Central memory CD4-positive, alpha-beta T cell (primary cell): ENCODE measurements at places on chromosomes 3 and 15.

DNA sequence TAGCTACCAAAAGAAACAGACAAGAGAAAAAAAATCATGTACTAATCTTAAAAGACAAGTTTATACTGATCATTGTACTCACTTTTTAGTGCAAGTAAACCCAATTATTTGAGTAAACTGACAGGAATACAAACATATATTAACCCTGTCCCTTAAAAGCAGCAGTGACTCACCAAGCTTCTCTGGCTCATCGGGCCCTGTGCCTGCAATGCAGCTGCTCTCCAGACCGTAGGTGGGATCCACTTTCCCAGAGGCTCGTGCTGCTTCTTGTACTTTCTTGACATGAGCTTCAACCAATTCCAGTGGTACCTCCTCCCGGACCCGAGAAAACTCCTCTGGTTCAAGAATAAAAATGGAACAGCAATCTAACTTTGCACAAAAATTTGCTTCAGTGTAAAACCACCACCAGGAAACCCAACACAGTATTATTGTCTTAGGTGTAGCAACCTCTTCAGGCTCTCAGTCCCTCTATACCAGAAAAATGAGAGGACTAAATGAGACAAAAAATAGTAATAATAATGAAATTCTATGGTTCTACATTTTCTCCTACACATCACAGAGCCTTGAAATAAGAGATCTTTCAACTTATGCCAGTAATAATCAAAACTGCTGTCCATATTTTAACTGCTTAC is 82.6 kb upstream of the CSPG5 start:
- no peak for DNase-seq

GRCh38 chr15:71685420-71685993 is 124.8 kb upstream of the NR2E3 start:
- DNase-seq: no peak

- DNase-seq: no peak
Measured at GRCh38 chr15:26438316-26438715, 334.6 kb downstream of the GABRB3 start.

DNA sequence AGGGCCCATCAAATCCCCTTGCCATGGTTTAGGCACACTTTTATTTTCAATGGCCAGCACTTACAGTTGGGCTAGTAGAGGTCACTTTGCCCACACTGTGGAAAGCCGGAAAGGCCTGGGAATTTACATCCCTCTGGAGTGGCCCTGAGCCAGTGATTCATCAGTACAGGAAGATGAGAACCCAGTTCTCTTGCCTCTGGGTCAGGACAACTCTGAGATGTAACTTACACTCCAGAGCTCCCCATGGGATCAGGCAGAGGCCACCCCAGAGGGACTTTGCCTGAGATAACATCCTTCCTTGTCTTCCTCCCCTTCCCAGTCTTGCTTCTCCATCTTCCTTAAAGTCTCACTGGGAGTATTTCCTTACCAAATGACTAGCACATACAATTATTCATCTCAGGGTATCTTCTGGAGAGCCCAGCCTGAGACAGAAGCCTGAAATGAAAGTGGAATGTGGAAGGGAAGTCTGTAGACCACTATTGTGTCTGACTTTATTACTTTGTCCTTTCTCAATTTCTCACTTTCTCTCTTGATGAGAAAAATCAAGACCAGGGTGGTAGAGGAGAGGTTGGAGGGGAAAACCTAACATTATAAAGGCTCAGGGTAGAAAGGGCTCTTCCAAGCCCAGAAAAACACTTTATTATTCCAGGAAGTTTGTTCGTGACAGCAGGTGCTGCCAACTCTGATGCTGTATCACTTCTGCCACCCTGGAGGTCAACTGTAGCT is 220.8 kb downstream of the ZNF621 start:
- DNase-seq: no peak

GRCh38 chr3:85180-85579 is 111.4 kb upstream of the CHL1 start:
- no peak for DNase-seq

DNA sequence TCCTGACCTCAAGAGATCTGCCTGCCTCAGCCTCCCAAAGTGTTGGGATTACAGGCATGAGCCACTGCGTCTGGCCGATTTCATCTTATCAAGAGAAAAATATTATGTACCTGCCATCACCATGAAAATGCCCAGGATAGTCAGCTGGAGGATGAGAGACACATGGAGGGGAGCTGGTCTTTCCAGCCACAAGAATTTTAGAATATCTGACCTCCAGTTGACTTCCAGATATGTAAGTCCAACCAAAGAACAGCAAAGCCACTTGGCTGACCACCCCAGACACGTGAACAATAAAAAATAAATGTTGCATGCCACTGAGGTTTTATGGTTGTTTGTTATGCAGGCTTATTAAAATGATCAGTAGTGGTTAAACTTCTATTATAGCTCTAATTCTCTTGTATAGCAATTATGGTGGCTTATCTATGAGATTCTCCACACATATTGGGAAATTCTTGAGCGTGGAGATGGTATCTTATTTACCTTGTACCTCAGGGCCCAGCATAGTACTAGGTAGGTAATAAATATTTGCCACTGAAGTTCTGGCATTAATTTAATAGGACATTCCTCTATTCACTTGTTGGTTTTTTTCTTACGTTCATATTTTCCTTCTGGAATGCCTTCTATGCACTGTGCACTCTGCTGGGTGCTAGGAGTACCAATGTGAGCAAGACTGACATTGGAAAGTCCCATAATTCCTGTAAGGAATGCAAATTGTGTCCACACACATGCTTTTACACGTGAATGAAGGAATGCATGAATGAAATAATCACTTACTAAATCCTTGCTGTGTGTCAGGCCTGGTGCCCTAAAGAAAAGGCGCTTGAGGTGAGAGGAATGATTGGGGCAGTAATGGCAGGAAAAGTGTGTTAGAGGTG is 77.6 kb downstream of the EDEM1 start:
- DNase-seq: no peak

GRCh38 chr3:148937467-148938255 is 53.7 kb upstream of the GYG1 start:
- DNase-seq: no peak

GRCh38 chr3:152998591-152998990 is 163.4 kb upstream of the RAP2B start:
- no peak for DNase-seq

- DNase-seq: peak; percentile 75
Measured at GRCh38 chr15:70528270-70528706, 235.1 kb downstream of the UACA start.

DNA sequence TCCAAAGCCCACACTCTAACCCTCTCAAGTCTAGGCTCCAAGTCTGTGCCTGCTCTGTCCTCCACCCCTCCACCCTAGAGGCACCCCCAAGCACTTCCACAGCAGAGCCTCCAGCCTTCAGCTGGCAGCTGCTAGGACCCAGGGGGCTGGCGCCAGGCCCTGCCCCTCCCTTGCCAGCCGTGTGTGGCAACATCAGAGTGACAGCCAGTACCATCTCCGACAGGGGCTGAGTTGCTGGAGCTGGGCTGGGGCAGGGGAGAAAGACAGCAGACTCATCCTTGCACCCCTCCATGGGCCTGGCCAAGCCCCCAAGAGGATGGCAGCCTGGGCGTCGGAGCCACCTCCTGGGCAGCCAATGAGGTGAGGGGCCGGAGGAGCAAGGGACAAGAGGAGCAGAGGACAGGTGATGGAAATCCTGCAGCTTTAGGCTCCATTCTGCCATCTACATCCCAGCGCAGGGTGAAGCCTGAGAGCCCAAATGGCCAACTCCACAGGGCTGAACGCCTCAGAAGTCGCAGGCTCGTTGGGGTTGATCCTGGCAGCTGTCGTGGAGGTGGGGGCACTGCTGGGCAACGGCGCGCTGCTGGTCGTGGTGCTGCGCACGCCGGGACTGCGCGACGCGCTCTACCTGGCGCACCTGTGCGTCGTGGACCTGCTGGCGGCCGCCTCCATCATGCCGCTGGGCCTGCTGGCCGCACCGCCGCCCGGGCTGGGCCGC is at the start of gene GPR62:
TSS of gene GPR62 (plus strand) at position 207 of the 718 bp plus-strand sequence. CDS start at position 479, 272 bp downstream.
- DNase-seq: no peak

DNA sequence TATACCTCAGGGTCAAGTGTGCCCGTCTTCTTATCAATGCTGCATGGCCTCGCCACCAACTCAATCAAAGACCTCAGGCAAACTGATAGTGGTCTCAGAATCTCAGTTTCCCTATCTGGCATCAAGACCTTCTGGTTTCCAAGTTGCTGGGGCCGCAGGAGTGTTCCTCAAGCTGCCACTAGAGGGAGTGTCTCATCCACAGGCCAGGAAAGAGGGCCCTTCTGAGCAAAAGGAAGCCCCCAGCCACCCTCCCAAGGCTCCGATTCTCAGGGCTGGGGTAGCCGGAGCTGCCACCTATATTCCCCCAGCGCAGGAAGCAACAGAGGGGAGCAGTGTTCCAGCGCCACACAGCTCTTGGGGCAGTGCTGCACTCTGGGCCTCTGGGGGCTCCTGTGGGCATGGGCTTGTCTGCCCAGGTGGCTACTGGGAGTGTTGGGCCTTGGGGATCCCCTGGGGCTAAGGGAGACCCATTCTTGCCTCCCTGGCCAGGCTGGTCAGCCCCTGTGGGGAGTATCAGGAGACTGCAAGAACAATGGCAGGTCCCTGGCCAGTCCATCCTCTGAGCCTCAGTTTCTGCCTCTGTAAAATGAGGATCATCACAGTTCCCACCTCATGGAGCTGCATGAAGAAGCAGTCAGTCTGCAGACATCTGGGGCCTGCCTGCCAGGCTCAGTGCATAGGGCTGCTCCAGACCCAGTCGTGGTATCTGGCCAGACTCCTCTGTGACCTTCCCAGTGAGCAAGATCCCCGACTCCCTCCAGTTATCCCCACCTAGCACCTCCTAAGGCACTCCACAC is 23.4 kb upstream of the SEC13 start:
- peak; percentile 38 for DNase-seq

DNA sequence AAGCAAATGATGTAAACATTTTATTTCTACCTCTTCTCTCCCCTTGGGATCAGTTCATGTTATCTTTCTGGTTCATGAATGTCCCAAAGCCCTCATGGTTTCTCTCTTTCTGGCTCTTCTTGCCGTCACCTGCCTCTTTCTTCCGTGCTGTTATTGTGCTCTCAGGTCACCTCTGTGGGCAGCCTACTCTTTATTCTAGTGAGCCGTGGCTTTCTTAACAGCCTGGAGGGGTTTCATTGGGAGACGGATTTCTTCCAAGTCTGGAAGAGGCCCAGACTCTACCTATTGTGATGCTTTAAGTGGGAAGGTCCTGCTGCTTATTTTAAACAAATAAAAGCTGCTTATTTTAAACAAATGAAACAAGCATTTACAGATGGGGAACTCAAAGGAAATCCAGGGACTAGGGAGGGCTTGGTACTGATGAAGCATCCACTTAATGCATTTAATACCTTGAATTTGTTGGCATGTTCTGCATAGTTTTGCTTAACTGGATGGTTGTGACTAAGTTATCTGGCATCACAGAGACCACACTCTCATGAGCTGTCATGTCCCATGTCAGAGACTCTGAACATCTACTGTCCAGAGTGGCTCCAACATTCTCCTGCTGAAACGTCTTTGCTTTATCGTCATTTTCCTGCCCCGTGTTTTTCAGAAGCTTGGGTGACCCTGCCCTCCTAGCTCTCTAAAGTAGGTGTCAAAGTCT is 443.3 kb downstream of the GABRG3 start:
- DNase-seq: no peak

GRCh38 chr3:52798978-52799476 is 4.4 kb downstream of the ITIH3 start:
- peak; percentile 8 for DNase-seq

- DNase-seq: no peak
Measured at GRCh38 chr3:170471149-170471548, 52.5 kb downstream of the CLDN11 start.

DNA sequence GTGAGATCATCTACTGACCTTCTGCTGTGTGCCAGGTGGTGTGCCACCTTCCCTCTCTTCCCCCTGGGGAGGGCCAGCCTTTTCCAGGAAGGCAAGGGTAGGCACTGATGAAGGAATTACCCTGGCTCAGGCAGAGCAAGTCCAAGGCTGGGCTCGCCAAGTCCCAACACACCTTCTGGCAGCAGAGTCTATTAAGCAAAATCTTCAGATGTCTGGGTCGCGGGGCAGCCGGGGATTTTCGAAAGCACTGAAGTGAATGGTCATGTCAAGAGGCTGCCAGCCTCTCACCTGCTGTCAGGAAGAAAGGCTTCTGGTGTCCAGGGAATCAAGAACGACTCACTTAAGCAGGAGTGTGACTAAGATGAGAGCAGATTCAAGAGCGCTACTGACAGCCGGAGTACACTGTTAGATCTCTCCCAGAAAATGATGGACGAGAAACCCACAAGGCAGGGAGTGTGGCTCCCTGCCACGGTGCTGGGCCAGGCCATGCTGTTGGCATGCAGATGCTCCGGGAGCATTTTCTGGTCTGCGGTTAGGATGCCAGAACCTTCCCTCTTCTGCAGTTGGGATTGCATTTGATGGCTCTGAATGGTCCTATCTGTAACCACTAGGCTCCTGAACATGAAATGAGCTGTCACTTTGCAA is 479.8 kb downstream of the SHQ1 start:
- no peak for DNase-seq

GRCh38 chr3:111594205-111594604 is 941 bp downstream of the ZBED2 start:
- DNase-seq: no peak

GRCh38 chr3:58801541-58801940 is 135.0 kb upstream of the FAM3D start:
- DNase-seq: no peak

DNA sequence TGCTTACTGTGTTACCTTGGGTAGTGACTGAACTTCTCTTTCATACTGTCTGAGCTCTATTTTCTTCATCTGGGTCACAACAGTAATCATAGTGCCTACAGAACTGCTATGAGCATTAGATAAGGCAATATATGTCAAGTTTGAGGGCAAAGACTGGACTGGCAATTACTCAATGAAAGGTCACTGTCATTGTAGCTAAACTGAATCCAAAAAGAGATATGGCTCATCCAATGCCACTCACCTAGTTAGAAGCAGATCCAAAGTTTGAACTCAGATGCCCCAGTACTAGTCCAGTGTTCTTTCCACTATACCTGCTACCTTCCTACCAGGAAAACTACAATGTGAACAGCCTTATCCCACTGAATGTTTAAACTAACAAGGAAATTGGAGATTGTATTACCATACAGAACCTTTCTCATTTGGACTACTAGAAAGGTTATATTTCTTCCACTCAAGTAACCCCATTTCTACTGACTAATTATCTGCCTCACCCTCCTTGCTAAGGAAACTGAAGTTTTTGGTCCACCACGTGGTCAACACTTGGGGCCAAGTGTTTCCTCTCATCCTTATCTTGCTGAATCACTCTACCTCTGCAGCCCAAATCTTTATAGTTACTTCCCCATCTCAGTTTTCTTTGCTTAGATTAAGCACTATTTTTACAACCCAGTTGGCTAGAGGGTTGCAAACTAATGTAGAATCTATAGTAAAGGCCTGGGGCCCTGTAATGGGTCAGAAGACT is 202.3 kb upstream of the LPP start:
- no peak for DNase-seq

DNA sequence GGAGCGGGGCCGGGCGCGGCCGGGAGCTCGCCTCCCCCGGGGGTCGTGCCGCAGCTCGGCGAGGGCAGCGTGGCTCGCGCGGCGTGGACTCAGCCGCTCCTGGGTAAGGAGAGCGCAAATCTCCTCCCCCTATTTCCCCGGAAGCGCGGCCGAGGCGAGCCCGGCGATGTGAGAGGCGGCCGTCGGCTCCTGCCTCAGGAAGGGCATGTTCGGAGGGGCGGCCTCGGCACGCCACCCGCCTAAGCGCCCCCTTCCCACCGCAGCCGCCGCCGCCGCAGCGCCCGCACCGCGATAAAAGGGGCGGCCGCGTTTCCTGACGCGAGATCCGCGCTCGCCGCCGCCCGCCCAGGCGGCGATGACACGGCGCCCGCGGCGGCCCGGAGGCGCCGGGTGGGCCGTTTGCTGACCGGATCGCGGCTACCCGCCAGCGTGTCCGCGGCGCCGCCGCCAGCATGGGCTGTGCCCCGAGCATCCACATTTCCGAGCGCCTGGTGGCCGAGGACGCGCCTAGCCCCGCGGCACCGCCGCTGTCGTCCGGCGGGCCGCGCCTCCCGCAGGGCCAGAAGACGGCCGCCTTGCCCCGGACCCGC is at the start of gene PDE8A:
TSS of gene PDE8A (plus strand) at position 146 of the 590 bp plus-strand sequence. CDS start at position 453, 307 bp downstream.
- peak; percentile 70 for DNase-seq
